ENCODE measurements at places on chromosomes 11 and 22.
A peak's percentile ranks its signal among the peaks of the same experiment; 100 is the strongest.

GRCh38 chr11:10287140-10287539 is 6.9 kb downstream of the SBF2 start:
- no peak for DNase-seq

GRCh38 chr11:69470301-69470700 is 11.2 kb upstream of the LINC01488 start:
- DNase-seq: no peak

DNA sequence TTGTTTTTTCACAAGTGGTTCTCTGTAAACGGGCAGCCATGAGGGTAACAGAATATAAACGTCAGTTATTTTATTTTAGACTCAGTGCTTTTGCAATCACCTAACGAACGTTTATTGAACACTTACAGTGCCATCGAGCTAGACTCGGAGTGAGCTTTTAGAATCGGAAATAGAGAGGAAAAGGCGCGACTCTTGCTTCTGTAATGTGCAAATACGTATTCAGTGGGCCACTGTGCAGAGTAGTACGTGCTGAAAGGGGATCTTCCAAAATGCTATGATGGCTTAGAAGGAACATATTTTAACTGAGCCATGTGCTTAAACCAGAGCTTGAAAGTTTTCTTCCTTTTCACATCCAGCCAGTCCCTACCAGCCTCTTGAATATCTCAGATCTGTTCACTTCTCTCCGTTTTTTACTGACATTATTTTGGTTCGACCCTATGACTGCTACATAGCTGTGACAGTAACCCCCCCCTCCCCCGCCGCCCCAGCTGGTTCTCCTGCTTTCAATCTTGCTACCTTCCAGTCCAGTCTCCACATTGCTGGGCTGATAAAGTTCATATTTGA is 468 bp downstream of the DDIAS start:
- DNase-seq: no peak

- no peak for DNase-seq
Measured at GRCh38 chr11:26473216-26474194, 98.6 kb downstream of the MUC15 start.

DNA sequence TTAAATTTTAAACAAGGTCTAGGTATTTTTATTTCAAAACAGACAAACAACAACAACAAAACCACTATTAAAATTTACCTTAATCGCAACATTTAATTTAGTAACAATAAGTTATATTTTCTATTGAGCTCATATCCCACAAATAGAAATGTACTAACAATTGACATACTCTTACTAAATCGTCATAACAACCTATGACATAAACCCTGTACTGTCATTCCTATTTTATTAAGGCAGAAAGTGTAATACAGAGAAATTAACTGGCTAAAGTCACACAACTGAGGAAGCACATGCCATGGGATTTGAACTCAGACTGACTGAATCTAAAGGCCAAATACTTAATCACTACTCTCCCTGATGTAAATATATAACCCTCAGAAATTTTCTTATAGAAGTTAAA is 3.0 kb downstream of the KIF18A start:
- DNase-seq: no peak

DNA sequence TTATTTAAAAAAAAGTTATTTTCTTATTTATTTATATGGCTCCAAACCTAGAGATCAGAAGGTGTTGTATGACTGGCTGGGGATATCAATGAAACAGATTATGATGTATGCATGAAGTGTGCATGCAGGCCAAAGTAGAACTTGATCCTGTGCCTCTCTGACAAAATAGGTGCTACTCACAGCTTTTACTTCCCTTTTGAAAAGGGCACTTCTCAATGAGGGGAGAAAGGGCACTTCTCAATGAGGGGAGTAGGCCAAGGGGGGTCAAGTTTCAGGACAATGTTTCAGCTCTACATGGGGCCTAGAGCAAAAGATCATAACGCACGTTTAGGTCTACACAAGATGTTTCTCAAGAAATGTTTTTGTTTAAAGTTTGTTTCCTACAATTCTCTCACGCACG is 397.5 kb downstream of the ETS1 start:
- no peak for DNase-seq

- DNase-seq: no peak
Measured at GRCh38 chr11:95556342-95557163, 233.0 kb downstream of the FAM76B start.

- DNase-seq: no peak
Measured at GRCh38 chr11:96265220-96265737, 77.7 kb downstream of the MAML2 start.

- no peak for DNase-seq
Measured at GRCh38 chr22:37070744-37071143, 19.2 kb downstream of the KCTD17 start.

DNA sequence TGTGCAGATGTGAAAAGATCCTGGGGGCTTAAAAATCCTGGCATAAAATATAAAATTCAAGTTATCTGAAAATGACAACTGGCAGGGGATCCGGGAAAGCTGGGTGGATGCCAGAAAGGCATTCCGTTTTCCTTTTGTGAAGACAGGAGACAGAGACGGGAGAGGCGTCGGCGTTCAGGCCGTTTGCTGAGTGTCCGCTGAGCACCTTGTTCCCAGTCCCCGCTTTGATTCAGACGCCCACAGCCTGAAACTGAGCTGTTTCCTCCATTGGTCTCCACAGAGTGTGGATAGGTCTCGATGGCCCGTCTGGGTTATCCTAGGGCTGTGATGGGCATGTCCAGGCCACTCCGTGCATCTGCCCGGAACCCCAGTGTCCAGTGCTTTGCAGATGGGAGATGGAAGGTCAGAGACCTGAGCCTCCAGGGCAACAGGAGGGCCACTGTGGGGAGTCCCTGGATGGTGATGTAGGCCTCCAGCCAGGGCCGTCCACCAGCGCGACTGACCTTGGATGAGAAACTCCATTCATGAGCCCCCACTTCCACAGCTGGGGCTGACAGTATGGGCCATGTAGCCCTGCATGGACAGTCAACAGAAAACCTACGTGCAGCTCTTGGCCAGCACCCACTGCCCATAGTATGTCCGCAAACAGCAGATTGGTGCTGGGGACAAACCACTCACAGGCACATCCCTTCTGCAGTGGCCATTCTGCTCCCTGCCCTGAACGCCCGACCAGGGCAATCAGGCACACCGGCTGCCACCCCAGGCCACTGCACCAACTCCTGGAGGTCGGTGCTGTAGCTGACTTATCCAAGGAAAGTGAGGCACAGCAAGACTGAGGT is 11.6 kb downstream of the MRGPRF start:
- no peak for DNase-seq

DNA sequence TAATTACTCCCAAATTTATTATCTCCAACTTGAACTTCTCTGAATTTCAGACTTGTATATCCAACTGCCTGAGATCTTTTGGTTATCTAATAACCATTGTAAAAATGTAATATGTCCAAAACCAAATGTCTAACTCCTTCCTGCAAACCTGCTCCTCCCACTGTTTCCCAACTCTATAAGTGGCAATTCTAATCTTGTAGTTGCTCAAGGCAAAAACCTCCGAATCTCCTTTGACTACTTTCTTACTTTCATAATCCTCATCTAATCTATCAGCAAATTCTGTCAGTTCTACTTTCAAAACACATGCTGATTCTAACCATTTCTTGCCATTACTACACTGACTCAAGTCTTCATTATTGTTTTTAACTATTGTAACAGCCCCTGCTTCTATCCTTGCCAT is 55.7 kb downstream of the FAM168A start:
- no peak for DNase-seq

DNA sequence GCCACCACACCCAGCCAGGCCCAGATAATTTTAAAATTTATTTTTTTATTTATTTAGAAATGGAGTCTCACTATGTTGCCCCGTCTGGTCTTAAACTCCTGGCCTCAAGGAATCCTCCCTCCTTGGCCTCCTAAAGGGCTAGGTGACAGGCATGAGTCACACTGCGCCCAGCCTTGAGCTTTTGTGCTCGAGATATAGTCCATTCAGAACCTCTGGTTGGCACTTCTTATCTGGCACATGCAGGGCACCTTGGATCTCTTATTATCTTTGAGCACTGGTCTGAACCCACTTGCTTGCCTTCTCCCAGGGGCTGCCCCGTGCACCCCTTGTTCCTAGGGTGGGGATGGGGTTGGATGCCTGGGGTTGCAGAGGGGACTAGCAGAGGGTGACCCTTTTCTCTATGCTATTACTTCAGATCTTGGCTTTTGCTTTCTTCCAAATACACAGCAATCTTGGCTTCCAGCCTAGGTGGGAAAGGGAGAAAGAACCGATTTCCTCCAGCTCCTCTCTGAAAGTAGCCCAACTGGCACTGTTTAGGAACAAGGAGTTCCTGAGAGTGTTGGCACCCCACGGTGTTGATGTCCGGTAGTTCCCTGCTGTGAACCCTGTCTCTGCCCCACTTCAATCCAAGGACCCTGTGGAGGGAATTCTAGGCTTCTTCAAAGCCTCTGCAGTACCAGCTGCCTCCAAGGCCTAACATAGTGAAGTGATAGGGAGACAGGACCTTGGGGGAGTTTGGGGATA is 1.3 kb upstream of the SLC3A2 start:
- no peak for DNase-seq

DNA sequence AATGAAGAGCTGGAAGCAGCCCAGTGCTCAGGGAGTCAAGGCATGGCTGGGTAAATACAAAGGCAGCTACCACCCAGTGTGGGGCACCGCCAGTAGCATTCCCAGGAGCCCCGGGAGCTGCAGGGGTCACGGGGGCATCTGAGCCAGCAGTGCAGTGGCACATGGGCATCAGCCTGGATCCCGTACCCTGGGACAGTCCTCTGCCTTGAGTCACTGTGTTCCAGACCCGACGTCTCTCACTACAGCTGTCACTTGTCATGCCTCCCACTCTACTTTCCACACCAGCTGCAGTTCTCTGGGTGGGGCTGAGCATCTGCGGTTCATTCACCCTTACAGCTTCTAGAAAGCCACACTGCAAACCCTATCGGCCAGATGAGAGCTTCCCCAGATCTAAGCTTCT is 29.6 kb downstream of the DHCR7 start:
- no peak for DNase-seq

- no peak for DNase-seq
Measured at GRCh38 chr22:46584081-46584921, 35.9 kb upstream of the GRAMD4 start.

- DNase-seq: no peak
Measured at GRCh38 chr11:131033151-131033651, 116.9 kb upstream of the SNX19 start.

GRCh38 chr11:113628912-113629311 is 77.2 kb downstream of the TMPRSS5 start:
- DNase-seq: no peak

DNA sequence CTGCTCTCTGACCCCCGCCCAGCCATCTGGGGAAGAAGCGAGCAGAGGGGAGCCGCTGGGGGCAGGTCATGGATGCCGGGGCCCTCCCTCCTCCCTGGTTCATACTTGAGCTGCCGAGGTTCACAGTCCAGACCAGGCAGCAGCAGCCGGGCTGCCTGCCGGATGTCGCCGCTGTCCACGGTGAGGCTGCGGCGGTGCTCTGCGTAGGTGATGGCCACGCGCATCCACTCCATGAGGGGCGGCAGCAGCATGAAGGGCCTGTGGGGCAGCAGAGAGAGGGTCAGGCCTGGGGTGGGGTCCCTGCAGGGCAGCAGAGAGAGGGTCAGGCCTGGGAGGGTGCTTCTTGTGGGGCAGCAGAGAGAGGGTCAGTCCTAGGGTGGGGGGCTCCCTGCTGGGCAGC is 67.6 kb downstream of the NAT10 start:
- no peak for DNase-seq

DNA sequence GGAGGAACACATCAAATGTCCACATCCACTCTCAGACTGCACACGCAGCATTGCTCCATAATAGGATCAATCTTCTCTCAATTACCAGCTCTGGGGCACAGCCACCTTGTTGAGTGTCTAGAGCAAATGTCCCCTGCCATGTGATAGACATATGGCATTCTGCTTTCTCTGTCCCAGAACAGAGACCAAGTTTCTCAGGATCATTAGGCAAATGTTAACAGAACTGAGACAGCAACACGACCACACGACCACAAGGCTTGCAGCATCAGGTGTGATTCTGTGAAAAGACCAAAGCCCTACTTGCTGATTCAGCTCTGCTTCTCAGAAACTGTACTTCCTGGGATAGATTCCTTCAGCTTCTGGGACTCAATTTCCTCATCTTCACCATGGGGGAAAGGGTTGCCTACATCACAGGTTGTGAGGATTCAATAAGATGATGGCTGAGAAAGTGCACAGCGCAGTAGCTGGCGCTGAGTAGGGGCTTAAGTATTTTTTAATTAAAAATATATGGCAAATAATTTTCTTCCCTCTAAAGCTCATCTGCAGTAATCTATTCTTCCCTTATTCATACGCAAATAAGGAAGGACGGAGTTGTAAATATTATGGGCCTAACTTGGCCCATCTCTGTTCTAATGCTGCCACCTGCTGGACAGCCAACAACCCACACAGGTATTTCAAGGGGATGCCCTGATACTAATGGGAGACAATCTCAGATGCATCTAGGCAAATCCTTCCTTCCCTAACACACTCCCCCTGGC is 54.3 kb upstream of the USP47 start:
- DNase-seq: peak; percentile 11

DNA sequence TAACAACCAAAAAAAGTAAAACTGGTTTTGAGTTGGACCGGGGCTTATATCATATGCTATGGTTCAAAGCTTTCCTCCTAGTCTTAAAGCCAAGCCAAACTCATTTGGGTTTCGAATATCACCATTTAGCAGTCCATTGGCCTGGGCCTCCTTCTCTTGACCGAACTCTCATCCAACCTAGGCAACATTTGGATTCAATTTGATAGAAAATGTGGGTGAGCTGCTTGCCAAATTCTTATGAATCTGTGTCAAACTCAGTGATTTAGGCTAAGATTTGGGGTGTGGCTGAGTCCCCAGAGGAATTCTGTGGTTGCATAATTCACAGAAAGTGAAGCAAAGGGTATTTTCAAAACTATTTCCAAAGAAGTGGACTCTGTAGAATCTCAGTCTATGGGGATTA is 83.7 kb downstream of the BLID start:
- DNase-seq: no peak

DNA sequence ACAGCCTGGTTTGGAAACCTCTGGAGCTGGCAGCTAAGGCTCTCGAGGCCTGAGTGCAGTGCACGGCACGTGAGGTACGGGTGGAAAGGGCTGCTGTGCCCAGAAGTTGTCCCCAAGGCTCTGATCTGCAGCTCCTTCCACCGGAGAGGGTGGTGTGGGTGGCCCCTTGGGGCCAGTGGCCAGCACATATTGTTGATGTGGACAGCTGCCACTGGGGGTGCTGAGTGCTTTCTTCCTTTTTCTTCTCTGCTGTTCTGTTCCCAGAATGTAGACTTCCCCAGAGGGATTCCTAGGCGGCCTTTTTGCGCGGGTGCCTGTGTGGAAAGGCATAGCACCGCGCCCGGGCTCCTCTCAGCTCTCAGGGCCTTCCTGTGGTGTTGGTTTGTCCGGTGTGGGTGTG is 1476.5 kb downstream of the TBC1D22A start:
- DNase-seq: no peak
